ENCODE measurements at places on chromosomes 2 and 18.
A peak's percentile ranks its signal among the peaks of the same experiment; 100 is the strongest.

- no peak for DNase-seq
These were observed 267.8 kb upstream of the TRIB2 start for GRCh38 chr2:12448846-12449505.

GRCh38 chr2:128346291-128347170, 27.9 kb upstream of the HS6ST1 start:
- DNase-seq, result no peak

DNA sequence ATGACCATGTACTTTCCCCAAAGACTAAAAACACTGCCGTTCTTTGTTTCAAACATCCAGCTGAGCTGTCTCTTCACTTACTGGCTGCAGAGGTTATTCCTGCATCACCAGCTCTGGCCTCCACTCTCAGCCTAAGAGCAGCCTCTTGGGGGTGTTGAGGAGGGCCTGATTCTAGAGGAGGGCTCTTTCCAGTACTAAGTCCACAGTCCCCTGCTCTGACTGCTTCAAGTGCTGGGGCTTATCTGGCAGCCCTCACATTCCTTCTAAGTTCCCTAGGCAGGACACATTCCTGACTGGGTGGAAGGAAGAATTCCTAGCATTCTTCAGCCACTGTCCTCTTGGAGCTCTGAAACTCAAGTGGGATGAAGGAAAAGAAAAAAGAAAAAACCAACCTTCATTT, 32.9 kb upstream of the EHBP1 start:
- DNase-seq, result no peak

- DNase-seq, result no peak
These were observed 85.2 kb upstream of the SPATS2L start for GRCh38 chr2:200221055-200221955.

DNA sequence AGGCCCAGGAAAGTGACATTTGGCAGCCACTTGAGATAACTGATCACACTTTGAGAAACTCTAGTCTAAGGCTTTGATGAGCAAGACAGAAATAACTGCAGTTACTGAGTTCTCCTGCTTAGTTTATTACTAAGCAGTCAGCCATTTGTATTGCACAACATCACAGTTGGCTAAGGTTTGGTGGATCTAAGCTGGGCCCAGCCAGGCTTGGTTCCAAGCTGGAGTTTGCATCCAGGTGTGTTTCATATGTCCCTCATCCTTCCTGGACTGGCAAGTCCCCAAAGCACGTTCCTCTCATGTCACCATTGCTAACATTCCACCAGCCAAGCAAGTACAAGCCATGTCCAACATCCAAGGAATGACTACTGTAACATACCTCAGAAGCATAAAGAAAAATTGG, 71.3 kb upstream of the ZNF532 start:
- DNase-seq, result no peak

DNA sequence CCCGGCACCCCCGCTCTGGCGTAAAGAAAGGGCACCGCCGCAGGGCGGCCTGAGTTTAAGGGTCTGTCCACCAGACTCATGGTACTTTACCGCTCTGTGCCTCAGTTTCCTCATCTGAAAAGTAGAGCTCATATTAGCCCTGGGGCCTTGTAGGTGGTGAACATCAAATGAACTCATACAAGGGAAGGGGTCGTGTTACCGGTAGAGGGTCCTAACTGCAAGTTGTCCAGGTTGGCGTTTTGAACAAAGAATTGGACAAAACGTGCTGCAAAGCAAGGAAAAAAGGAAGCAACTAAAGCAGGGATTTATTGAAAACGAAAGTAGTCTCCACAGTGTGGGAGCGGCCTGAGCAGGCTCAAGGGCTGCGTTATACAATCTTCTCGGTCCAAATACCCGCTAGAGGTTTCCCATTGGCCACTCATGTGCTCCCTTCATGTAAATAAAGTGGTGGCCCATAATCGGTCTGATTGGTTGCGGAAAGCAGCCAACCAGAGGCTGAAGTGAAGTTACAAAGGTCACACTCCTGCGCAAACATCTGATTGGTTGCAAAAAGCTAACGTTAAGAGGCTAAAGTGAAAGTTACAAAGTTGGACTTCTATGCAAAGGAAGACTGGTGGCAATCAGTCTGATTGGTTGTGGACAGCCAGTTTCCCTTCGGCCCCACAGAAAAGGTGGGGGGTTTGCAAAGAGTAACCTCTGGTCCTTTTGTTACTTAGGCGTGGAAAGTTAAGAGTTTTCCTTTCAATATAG, 80.7 kb upstream of the LDLRAD4 start:
- DNase-seq, result peak; percentile 56

DNA sequence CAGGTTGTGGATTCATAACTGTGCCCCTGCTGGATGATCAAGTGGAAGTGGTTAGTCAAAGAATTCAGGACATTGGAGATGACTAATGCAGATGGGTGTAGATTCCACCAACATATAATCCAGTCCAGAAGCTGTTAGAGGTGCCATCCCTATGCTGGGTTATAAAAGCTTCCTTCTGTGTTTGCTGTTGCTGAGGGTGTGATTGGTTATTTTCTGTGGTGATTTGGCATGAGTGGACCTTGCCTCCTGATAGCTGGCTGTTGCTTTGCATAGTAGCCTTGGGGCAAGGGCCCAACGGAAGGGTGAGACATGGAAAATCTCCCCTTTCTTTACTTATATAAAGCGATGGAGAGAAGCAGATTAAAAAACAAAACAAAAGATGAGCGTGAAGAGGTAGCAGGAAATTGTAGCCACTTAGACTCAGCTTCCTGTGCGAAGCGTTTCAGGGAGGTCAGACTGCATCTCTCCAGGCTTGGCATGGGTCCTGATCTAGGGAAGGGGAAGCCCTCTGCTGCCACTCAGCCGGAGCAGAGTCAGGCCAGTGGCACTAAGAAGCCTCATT, 190.4 kb downstream of the FMNL2 start:
- DNase-seq, result no peak

- DNase-seq, result no peak
These were observed 23.2 kb downstream of the PLCL1 start for GRCh38 chr2:197827618-197828017.

- DNase-seq, result no peak
These were observed 117.6 kb upstream of the REV1 start for GRCh38 chr2:99607454-99607853.

DNA sequence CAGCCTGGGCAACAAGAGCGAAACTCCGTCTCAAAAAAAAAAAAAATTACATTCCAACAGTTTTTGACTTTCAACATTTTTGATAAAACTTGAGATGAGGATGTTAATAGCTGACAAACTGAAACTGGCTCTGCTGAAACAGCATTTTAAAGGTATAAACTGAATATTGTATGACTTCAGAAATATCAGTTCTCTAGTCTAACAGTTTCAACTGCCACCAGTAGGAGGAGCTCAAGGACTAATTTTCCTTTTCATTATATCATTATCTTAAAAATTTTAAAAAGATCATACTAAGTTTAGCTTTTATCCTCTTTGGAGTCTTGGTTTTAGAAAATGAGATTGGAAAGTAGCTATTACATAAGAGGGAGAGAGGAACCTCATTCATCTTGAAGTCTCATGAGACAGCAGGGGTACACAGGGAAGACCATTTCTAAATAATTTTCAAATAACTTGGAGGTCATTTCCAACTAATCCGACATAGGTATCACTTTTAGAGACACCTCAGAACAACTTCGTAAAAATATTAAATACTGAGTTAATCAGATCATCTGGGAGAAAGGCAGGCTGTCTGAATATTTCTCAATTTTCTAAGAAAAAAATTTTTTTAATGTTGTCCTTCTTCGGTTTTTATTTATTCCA, 37.6 kb upstream of the MCM6 start:
- DNase-seq, result peak; percentile 41

DNA sequence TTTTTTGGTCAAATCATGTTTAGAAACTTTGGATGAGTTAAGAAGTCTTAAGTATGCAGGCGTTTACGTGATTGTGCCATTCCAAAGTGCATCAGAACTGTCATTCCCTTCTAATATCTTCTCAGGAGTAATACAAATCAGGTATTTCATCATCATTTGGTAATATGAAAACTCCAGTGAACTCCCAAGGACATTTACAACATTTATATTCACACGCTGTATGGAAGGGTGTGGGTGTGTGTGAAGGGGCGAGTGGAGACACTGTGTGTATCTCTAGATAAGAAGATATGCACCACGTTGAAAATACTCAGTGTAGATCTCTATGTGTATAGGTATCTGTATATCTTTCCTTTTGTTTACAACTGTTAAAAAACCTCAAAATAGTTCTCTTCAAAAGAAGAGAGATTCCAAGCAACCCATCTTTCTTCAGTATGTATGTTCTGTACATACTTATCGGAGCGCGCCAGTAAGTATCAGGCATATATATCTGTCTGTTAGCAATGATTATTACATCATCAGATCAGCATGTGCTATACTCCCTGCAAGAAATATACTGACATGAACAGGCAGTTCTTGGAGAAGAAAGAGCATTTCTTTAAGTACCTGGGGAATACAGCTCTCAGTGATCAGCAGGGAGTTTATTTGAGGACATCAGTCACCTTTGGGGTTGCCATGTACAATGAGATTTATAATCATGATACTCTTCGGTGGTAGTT, 29.3 kb downstream of the COX7A2L start:
- DNase-seq, result no peak

- no peak for DNase-seq
These were observed 217.7 kb downstream of the PRKCE start for GRCh38 chr2:45869165-45869501.

- DNase-seq, result no peak
These were observed 20.7 kb upstream of the COPS8 start for GRCh38 chr2:237065071-237065377.

DNA sequence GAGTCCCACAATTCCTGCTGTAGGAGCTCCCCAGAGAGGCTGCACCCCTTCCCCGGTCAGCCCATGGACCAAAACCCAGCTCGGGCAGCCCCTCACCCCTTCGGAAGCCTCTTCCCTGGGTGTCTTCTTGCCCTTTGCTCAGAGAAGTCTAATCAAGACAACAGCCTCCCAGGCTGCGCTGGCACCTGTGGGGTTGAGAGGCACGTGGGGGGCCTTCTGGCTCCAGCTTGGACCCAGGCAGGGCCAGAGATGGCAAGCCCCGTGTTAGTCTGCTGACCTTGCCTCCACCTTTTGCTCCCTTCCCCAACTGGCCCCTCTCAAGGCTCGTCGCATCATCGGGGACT, 10.4 kb downstream of the SLC4A3 start:
- no peak for DNase-seq

GRCh38 chr2:159052157-159052601, 83.7 kb downstream of the TANC1 start:
- DNase-seq, result no peak

GRCh38 chr18:21704603-21705364, at the start of gene ABHD3:
ABHD3 (minus strand) TSS chr18:21704774; CDS start chr18:21704665, 109 bp downstream.
- DNase-seq, result peak; percentile 90
